ENCODE measurements at places on chromosomes 7 and 10.
A peak's percentile ranks its signal among the peaks of the same experiment; 100 is the strongest.

GRCh38 chr7:8442051-8442813, 8.8 kb downstream of the NXPH1 start:
- DNase-seq = no peak

DNA sequence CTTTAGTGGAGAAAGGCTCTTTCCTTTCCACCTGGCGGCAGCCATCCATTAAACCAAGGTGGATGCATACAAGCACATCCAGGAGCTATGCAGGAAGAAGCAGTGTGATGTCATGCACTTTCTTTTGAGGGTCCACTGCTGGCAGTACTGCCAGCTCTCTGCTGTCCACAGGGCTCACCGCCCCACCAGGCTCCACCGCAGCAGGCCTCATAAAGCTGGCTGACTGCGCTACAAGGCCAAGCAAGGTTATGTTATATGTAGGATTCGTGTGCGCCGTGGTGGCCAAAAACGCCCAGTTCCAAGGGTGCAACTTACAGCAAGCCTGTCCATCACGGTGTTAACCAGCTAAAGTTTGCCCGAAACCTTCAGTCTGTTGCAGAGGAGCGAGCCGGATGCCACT, 37.3 kb upstream of the TRUB1 start:
- no peak for DNase-seq

DNA sequence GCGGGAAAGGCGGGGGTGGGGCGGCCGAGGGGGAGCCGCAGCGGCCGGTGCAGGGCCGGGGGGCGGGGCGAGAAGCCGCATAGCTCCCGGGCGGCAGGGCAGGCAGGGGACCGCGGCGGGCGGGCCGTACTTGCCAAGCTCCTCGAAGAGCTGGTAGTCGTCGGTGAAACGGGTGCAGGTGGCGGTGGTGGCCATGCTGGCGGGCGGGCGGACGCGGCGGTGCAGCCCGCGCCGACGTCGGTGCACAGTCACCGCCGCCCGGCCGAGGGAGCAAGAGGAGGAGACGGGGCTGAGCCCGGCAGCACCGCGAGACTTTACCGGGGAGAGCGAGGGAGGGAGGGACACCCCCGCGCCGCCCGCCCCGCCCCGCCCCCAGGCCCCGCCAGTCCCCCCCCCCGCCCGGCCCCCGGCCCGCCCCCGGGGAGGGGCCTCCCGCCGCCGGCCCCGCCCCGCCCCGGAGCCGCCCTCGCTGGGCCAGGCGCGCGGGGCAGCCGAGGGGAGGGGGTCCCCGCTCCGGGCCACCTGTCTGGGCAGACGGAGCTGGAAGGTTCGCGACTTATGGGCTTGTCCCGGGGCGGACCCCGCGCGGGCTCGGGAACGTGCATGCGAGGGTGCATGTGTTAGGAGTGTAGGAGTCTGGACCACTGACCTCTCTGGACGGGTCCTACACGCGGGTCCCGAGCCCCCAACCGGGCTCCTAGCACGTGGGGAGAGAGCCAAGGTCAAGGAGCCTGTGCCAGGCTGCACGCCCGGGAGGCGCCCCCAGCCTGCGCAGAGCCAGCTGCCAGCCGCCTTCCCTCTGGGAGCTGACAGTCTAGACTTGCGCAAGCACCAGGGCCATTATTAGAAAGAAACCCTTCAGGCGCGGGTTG, at the start of gene CAMK2G:
Gene CAMK2G, minus strand, starts transcription at position 289 of the 872 bp plus-strand sequence. Its CDS starts 94 bp downstream, at position 195.
- no peak for DNase-seq

DNA sequence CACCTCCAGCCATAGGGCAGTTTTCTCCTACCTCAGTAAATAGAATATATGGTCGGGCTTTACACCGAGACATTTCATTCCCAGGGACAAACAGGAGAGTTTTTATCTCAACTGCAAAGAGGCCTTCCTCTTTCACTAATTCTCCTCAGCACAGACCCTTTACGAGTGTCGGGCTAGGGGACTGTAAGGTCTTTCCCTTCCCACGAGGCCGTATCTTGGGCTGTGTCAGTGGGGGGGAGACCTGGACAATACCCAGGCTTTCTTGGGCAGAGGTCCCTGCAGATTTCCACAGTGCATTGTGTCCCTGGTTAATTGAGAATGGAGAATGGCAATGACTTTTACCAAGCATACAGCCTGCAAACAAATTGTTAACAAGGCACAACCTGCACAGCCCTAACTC, 13.2 kb upstream of the ZNF488 start:
- DNase-seq = no peak

DNA sequence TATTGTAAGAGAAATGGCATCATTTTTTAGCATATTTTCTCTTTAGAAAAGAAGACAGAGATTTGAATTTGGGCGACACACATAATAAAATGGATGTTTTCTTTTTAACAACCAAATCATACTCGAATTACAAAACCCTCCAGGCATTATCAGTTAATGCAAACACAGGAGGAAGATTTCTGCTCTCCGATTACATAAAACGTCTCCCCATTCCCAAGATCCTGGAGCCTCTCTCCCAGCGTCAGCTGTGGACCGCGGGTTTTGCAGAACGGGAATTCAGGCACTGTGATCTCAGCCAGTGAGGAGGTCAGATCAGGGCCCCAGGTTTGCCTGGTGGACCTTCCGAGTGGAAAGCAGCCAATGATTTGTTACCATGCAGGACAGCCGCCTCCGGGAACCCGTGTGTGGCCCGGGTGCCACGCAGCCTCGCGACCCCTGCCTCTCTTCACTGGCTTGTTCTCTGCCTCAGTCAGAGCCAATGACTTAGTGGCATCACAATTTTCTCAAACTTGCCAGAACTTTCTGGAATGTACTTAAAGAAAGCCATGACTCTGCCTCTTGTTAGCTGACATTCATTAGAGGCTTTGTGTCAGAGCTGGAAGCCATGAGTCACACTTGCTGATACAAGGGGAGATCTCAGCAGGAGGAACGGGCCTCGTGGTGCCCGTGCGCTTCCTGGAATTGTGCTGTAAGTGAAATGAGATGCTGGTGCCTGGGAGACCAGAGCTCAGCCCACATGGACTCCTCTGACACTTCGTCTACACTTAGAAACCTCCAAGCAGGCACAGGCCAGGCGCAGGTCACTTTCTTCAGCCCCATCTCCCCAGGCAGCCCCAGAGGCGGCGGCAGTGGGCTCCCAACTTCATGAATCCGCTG, 246.1 kb downstream of the KLF6 start:
- DNase-seq = no peak

DNA sequence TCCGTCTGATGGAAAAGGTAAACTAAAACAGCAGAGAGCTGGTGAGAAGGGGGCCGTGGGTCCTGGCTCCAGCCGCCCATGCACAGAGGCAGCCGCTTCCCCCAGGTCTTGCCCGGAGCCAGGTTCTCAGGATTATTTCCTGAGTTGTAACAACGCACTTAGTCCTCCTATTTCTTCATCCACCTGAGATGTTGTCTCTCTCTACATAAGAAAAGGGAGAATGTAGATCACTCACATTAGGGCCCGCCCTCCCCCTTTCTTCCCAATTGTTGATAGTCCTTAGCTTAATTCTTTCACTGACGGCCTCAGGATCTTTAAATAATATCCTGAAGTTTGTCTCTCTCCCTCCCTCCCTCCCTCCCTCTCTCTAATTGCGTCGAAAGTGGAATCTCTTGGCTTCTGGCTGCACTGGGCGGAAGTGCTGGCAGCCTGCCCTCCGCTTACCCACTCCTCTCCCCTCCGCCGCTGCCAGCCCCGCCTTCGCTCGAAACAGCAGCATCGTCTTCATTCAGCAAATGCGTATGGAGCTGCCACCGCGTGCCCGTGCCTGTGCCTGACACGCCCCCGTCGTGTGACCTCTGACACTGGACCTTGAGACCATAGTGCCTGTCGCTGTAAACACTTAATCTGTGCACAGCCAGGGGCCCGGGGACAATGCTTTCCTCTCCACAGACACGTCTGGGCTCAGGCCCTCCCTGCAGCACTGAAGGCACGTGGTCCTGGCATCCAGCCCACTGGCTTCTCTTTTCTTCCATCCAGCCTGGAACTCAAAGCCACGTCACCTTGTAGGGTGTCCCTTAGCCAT, 174.5 kb upstream of the PPP2R2D start:
- no peak for DNase-seq

DNA sequence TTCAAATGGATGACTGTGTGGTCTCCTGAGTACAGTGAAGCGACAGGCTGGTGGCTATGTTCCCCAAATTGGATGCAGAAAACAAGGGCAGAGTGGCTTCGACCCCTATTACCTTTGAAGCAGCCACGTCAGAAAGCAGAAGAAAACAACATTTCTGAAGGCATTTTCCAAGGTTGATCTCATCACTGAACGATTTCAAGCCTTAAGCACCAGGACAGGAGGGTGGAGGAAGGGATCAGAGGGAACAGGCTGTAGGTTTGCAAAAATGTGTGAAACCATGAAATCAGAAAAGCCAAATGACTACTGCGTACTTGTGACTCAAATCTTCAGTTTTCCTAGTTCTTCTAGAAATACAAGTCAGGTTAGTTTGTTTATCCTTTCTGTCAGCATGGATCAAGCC, 181.0 kb upstream of the TMEM106B start:
- DNase-seq = no peak

GRCh38 chr10:98088186-98088971, 46.1 kb upstream of the R3HCC1L start:
- DNase-seq = no peak

DNA sequence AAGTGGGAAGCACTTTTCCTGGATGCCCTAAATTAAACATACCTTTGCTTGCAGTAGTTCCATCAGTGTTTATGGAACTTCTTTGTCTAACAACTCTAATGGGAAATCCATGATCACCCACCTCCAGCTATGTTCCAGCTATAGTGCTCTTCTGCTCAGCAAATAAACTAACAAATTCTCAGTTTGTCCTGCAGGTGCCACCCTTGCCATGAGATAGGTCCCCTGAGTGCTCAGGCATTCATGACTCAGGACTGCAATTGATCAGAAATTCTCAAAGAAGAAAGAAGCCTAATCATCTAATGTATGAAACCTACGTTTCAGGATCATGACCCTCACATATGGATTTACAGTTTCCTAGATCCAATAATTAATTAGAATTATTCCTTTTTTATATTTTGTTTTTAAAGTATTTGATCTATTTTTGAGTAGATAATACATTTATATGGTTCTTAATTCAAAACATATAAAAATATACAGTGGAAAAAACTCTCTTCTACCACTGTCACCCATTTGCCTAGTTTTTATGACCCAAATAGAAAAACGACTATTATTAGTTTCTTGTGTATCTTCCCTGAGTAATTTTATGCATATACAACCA, 48.7 kb upstream of the DYNC1I1 start:
- DNase-seq = no peak

GRCh38 chr10:16777473-16778370, 39.5 kb downstream of the RSU1 start:
- peak; percentile 19 for DNase-seq

GRCh38 chr7:156222611-156223010, 410.3 kb upstream of the SHH start:
- no peak for DNase-seq

DNA sequence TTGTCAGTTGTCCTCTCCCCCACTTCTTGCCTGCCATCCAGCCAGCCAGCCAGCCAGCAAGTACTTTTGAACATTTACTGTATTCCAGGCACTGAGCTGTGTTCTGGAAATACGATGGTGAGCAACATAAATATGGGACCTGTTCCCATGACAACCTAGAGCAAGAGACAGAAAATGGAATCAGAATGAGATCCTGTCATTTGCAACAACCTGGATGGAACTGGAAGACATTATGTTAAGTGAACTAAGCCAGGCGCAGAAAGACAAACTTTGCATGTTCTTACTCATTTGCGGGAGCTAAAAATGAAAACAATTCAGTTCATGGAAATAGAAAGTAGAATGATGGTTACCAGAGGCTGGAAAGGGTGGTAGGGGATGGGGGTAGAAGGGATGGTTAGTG, 140.7 kb downstream of the ICA1 start:
- DNase-seq = no peak

- DNase-seq = no peak
Measured at GRCh38 chr7:28005075-28005846, 175.3 kb downstream of the JAZF1 start.

GRCh38 chr10:6082496-6083395, 6.1 kb upstream of the RBM17 start:
- DNase-seq = no peak

Measured in HFF-Myc (cell line).